Stimulated activated CD8-positive, alpha-beta memory T cell treated with anti-CD3 and anti-CD28 coated beads, Interleukin-15, amount 100 ng/mL, for 4 hours (primary cell): ENCODE measurements at places on chromosomes 1 and 21.

DNA sequence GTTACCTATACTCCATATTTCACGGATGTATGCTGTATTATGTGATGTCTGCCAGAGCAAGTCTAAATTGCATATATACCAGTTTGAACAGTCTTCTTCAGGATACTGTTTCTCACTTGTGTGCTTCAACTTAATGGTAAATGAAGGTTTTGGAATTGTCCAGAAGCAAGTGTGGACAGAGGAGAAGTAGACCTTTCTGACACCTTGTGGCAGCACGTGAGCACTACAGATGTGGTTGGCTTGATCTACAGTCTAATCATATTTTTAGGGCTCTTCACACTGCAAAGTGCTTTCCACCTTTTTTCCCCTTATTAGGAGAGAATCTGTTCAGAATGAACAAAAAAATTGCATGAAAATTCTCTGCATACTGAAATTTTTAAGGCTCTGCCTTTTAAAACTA, 10.9 kb downstream of the MORC3 start:
- no peak for DNase-seq

DNA sequence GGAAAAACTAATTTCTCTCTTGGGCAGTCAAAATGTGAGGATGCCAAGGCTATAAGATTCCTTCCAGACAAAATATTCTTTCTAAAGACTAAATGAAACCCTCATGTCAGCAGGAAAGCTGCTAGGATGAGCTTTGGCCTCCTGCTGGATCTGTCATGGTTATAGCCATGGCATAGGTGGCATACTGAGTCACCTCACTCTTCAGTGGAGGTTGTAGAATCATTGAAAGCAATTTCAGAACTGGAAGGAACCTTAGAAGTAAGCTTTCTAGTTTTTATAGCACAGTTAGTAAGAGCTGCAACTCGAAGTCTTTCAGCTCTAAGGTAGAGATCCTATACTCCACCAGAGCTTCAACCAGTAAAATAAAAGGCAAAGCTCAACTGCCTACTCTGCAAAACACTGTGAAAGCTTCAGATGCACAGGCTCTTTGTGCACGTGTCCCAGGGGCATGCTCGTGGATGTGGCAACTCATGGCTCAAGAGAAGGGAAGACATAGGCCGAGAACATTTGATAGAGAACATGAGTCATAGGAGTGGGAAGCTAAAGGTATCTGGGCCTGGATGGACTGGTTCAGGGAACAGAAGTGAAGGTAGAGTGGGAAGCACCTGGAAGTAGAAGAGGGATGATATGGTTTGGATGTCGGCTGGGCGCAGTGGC, 5.8 kb downstream of the AVPR1B start:
- DNase-seq = no peak

DNA sequence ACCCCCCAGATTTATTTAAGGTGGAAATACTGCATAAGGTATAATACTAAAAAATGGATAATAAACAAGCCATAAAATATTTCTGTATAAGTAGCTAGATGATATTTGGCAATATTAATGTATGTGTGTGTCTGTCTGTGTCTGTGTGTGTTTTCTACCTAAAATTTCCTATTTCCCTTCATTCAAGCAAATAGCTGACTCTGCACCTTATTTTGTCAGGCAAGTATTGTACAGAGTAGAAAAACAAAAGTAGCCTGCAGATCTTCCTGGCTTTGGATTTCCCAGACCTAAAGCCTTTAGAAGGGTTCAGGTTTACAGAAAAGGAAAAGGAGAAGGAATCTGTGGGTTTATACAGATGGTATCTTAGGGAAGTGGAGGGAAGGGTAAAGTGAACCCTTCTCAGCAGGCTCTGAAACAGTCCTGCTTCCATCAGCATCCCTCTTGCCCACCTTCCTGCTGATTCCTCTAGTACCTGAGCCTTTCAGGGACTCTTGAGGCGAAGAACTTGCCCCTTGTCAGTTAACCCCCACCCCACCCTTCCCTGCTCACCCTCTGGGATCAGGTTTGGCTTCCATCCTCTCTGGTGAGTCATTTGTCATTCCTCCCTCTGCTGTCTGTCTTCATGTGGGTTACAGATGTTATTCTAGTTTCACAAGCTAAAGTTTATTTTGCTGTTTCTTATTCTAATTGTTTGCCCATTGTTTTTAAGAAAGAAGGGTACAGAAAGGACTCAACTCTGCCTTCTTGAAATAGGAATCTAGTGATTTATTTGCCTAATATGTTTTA, 21.7 kb upstream of the RGS16 start:
- no peak for DNase-seq

DNA sequence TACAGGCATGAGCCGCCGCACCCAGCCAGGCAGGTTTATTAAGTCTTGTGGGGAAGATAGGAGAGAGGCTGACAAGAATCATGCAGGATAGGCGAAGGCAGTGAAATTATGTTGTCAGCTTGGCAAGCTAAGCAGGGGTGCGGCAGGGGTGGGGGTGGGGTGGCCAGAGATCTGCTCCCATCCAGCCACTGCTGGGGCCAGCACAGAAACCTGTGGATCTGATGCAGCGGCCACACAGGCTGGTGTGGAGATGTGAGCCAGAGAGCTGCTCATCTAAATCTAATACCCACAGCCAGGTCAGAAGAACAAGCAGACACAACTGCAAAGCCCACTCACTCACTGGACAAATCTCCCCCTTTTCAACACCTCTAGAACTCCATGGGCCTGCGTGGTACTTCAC, 68.7 kb downstream of the KCTD3 start:
- DNase-seq = no peak

DNA sequence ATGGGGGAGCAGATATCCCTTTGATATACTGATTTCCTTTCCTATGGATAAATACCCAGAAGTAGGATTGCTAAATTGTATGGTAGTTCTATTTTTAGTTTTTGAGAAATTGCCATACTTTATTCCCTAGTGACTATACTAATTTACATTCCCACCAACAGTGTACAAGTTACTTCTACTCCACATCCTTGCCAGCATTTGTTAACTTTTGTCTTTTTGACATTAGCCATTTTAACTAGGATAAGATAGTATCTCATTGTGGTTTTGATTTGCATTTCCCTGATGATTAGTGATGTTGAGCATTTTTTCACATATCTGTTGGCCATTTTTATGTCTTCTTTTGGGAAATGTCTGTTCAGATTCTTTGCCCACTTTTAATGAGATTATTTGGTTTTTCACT, 620.6 kb upstream of the CAMK1G start:
- no peak for DNase-seq

- DNase-seq = no peak
Measured at GRCh38 chr1:11563560-11564069, 84.7 kb downstream of the DISP3 start.

- no peak for DNase-seq
Measured at GRCh38 chr1:110235834-110236682, 25.9 kb downstream of the KCNC4 start.

DNA sequence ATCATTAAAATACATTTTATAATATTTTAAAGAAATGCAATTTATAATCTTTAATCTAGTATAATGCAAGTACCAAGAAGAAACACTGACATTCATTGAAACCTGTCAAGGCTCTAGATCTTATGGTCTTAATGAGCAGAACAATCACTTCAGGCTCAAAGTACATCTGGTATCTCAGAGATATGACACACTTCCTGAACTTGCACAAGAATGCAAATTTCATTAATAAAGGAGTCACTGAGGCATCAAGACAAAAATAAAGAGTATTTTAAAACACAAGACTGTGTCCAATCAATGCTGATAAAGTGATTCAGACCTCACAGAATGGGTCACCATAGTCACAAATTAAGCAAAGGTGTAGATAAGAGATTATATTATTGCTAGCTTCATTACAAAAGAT, 178.1 kb downstream of the AK5 start:
- no peak for DNase-seq

DNA sequence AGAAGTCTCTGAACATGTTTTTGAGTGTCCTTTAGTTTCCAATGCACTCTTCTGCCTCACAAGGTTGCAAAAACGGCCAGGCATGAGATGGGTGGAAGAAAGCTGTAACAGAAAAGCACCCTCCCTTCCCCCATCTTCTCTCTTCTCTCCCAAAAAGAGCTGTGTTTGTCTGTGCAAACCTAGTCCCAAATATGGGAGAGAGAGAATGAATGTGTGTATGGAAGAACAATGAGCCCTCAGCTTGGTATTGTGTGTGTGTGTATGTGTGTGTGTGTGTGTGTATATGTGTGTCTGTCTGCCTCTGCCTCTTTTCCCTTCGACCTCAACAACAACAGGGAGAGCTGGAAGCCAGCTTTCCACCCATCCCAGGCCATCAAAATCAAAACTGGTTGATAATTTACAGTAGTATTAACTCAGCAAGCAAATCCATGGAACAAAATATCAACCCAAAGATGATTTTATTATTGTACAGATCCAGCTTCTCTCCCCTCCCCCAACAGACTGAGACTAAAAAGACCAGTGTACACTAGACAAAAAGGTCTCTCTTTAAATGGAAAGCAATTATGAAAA, 1.8 kb downstream of the RERE start:
- no peak for DNase-seq

- DNase-seq = no peak
Measured at GRCh38 chr1:185532856-185533255, 201.3 kb upstream of the HMCN1 start.

DNA sequence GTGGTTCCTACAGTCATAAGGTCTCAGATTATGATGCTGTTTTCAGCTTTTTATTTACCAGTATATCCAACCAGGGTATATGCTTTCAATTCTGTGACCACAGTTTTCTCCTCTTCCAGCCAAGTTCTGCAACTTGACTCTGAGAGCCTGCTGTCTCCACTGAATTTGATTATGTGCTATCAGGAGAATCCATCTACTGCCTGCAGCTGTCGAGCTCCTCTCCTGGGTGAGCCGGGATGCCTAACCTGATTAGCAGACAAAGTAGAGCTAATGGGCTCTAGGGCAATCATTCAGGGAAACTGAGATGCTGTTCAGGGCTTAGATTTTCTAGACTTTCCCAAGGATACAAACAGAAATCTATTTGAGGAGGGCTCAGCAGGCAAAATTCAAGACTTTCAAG, 271.5 kb upstream of the BEND5 start:
- DNase-seq = no peak
